ENCODE measurements at places on chromosomes 7 and 10. TPM values are rescaled to one million over a fixed set of nuclear protein-coding genes. Genes with fewer than 3 reads are reported as not detected.

The ATG9B gene
- total RNA-seq: 3.8 TPM

The ADCYAP1R1 gene
- not detected for total RNA-seq

The COBL gene
- not detected for total RNA-seq

The GCK gene
- 1.0 TPM for total RNA-seq

The DKK1 gene
- total RNA-seq: not detected

The ZNF727 gene
- total RNA-seq: not detected

GRCh38 chr7:118311121-118311836 is 86.8 kb downstream of the ANKRD7 start:
- no peak for DNase-seq

GRCh38 chr7:128921866-128922440 is 11.4 kb upstream of the KCP start:
- peak; percentile 9 for DNase-seq

DNA sequence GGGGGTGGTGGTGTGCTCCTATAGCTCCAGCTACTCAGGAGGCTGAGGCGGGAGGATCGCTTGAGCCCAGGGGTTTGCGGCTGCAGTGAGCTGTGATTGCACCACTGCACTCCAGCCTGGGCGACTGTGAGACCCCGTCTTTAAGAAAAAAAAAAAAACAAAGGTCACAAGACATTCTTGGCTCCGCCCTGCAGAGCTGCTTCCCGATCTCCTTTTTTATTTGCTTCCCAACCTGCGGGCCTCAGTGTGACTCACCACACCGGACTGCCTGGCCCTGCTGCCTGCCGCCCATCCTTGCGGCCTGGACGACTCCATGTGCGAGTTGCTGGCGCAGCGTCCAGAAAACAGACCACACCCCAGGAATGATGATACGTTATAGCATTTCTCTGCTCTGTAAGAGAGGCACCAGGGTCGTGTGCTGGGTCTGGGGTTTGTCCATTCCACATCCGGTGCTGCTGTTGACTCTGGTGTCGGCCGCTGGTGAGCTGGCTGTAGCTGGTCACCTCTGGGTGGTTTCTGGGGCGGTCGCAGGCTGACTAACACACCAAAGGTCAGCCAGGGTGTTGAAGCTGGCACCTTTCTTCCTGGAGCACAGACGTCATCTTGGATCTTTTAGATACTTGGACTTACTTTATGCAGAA is 123.6 kb downstream of the TCF7L2 start:
- no peak for DNase-seq

GRCh38 chr10:103553743-103554487 is 60.4 kb downstream of the NEURL1 start:
- no peak for DNase-seq

GRCh38 chr7:95607561-95607960 is 11.2 kb upstream of the PDK4 start:
- DNase-seq: no peak

- no peak for DNase-seq
Measured at GRCh38 chr7:100489824-100490223, 6.1 kb downstream of the NYAP1 start.

DNA sequence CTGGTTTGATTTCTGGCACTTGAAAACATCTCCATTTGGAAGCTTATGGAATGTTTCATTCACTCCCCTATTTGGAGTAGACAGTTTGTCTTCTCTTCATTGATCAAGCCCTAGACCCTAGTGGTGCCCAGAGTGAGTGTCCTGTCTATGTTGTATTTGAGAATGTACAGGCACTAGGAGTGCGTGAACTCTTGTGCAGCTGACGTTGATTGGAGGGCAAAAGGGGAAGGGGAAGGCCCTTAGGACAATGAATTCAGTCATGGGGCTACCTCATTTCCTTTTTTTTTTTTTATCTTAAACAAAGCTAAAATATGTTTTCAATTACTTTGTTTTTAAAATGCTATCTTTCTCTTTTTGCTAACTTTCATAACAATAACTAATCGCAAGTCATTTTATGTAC is 66.5 kb downstream of the ADD3 start:
- DNase-seq: no peak

- DNase-seq: no peak
Measured at GRCh38 chr10:79449181-79450146, 4.0 kb upstream of the ZCCHC24 start.

DNA sequence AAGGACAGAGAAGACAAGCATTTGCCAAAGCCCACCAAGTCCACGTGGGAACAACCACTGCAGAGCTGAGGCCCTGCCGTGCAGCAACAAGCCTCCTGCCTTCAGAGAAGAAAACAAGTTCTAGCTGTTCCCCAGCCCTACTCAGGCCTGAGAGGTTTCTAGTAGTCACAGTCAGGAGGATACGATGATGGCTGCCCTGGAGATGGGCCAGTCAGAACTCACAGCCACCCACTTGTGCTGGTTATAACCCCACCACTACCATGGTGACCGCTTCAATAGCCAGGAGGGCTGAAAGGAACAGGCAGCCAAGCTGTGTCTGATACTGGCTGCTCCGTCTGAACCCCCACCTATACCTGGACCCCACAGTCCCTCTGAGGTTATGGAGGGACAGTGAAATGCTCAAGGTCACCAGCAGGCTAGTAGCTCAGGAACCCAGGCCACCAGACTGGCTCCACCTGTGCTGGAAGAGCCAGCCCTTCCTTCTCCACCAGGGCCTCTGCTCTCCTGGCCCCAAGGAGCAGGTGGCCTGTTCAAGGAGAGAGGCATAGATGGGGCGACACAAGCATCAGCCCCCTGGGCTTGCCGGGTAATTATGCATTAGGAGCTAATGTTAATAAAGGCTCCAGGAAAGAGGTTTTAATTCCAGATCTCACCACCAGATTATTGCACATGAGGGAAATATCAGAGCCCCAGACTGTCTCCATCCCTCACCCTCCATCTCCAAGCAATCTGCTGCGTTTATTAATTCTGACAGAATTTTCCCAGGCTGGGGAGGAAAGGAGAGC is 125.8 kb upstream of the PCBD1 start:
- no peak for DNase-seq

DNA sequence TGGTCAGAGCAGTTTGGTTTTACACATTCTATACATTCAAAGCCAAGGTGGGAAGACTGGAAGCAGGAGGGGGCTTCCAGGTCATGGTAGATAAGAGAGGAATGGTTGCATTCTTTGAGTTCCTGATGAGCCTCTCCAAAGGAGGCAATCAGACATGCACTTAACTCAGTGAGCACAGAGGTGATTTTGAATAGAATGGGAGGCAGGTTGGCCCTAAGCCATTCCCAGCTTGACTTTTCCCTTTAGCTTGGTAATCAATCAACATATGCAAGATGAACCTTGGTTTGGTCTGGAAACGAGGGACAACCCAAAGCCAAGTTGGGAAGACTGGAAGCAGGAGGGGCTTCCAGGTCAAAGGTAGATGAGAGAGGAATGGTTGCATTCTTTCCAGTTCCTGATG is 31.4 kb downstream of the TCERG1L start:
- DNase-seq: no peak

- DNase-seq: no peak
Measured at GRCh38 chr7:34491899-34492298, 166.1 kb upstream of the NPSR1 start.

Data from CD8-positive, alpha-beta memory T cell (primary cell).